ENCODE measurements at places on chromosomes 4 and X.

DNA sequence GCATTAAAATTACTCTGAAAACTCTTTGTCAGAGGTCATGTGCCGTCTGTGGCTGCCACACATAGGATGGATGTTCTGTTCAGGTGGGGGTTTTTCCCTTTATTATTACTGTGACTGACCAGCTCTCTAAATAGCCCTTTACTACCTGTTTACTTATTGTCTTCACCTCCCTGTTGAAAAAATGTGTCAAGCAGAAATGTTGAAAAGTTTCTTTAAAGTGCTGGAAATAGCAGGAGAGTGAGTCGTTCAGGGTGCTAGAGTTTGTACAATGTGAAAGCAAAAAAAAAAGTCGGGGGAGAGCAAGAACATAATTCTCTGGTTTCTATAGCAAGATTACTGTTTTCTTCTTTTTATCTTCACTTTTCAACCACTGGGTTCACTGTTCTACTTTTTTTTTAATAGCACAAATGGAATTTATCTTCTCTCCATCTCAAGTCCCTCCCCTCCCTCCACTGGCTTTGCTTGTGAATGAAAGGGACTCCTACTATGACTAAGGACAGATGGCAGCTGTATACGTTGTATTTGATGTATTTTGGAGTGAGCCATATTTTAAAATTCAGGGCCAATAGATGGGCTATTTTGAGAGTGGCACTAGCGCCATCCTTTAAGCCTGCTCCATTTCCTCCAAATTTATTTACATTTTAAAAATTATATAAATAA lies 33.3 kb downstream of the ARX start:
- DNase-seq, result no peak

DNA sequence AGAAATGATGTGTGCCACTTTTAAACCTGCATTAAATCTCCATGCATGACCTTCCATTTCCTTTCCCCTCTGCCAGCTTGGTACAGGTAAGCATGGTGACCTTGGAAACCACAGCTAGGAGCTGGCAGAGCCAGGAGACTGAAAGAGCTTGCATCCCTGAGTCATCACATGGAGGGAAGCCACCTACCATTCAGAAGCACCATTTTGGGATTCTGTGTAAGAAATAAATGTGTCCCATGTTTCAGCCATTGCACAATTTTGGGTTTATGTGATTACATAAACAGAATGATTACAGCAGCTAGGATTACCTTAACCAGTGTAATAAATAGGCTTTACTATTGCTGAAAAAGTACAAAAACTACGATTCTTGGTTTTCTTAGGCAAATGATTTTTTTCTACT lies 17.3 kb upstream of the CCDC149 start:
- DNase-seq, result no peak

GRCh38 chr4:145734576-145735346 lies 54.8 kb downstream of the C4orf51 start:
- DNase-seq, result no peak

GRCh38 chr4:146382194-146382593 lies 139.5 kb downstream of the SLC10A7 start:
- DNase-seq, result no peak

DNA sequence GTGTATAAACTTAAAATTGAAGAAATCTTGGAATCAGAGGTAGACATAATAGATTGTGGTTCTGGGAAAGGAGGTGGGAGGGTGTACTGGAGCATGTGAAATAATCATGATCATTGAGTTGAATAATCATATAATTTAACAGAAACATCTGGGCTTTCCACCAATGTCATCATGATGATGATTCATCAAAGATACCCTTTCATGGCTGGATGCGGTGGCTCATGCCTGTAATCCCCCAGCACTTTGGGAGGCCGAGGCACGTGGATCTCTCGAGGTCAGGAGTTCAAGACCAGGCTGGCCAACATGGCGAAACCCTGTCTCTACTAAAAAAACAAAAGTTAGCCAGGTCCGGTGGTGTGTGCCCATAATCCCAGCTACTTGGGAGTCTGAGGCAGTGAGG lies 6.7 kb upstream of the RUFY3 start:
- DNase-seq, result no peak

Measured in testis (tissue), 5 donors.